ENCODE measurements at places on chromosomes 16 and 17.

- DNase-seq = no peak
These were observed 34.8 kb downstream of the IST1 start for GRCh38 chr16:71930013-71930563.

- DNase-seq = no peak
These were observed 15.9 kb downstream of the LITAF start for GRCh38 chr16:11570806-11571205.

GRCh38 chr16:87700406-87701077 is 65.2 kb downstream of the KLHDC4 start:
- no peak for DNase-seq

DNA sequence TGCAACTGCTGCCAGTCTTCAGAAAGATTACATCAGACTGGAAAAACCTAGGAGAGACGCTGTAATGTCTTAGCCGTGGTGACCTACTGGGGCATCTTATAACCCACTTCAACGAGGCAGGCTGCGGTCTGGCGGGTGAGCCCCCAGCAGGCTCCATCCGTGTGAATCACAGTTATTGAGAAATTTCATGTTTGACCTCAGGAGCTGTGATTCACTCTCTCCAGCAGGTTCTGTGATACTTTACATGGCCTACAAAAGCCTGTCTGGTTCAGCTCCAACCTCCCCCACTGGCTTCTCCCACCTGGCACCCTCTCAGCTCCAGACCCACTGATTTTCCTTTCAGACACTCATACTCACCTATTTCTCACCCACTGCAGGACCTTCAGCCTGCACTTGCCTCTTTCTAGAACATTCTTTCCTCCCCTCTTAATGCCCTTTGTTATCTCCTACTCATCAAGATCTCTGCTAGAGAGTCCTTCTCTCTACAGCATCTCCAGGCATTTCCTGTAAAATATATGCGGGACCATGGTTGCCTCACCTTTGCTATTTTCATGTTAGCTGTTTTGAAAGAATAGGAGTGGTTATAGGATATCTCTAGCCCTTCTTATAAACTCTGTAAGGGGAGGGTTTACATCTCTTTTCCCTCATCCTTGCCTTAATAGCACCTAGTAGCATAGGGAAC is 227.9 kb downstream of the MAF start:
- peak; percentile 26 for DNase-seq

- DNase-seq = no peak
These were observed 18.8 kb upstream of the ZFPM1 start for GRCh38 chr16:88434353-88434690.

DNA sequence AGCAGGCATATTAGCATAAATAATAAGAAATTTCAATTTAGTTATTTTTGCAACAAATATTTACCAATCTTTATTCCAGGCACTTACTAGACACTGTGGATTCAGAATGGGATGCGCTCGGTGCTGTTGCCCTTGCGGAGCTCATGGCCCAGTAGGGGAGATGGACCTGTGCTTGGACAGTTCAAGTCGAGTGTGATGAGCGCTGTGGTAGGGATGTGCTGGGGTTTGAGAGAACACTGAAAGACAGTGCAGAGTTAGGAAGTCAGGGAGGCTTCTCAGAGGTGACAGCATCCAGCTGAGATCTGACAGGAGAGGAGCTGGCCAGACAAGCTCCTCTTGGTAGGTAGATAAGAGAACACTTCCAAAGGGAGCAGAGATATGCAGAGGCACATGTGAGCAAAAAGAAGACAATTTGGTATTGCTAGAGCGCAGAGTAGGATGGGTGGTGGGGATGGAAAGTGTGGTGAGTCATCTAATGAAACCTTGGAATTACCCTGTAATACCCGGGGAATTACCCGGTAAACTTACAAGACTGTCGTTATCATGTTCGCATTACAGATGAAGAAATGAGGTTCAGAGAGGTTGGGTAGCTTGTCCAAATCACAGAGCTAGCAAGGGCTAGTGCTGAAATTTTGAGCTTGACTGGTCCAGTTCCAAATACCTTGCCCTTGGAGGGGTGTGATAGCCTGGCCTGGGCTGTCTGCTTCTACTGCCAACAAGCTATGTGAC is 298.1 kb upstream of the N4BP1 start:
- no peak for DNase-seq

GRCh38 chr17:41863074-41863848 is 2.0 kb downstream of the KLHL11 start:
- DNase-seq = no peak

Measured in stimulated activated CD4-positive, alpha-beta T cell treated with anti-CD3 and anti-CD28 coated beads, TNF-alpha, amount 100 ng/mL, for 48 hours (primary cell).